Adrenal gland (tissue), 19 donors: ENCODE measurements at places on chromosomes 7 and 10.
A peak's percentile ranks its signal among the peaks of the same experiment; 100 is the strongest.

DNA sequence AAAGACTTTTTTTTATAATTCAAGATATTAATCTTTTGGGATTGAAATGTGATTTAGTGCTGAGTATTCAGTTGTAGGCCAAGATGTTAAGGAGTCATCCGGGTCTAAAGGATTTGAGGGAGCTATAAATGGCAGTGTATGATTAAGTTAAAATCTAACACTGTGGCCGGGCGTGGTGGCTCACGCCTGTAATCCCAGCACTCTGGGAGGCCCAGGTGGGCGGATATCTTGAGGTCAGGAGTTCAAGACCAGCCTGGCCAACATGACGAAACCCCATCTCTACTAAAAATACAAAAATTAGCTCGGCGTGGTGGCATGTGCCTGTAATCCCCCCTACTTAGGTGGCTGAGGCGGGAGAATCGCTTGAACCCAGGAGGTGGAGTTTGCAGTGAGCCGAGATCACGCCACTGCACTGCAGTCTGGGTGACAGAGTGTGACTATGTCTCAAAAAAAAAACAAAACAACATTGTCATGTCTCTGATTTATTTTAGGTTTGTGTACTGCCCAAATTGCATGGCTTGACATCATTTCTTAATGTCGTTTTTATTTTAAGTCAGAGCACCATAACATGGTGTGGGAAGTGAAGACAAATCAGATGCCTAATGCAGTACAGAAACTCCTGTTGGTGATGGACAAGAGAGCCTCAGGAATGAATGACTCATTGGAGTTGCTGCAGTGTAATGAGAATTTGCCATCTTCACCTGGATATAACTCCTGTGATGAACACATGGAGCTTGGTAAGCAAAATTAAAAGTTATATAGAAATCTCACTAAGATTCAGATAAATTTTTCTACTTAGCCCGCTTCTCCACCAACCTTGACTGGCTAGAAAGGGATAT lies 10.7 kb downstream of the HBP1 start:
- no peak for DNase-seq

GRCh38 chr10:101614663-101615524 lies 26.8 kb downstream of the DPCD start:
- no peak for DNase-seq

DNA sequence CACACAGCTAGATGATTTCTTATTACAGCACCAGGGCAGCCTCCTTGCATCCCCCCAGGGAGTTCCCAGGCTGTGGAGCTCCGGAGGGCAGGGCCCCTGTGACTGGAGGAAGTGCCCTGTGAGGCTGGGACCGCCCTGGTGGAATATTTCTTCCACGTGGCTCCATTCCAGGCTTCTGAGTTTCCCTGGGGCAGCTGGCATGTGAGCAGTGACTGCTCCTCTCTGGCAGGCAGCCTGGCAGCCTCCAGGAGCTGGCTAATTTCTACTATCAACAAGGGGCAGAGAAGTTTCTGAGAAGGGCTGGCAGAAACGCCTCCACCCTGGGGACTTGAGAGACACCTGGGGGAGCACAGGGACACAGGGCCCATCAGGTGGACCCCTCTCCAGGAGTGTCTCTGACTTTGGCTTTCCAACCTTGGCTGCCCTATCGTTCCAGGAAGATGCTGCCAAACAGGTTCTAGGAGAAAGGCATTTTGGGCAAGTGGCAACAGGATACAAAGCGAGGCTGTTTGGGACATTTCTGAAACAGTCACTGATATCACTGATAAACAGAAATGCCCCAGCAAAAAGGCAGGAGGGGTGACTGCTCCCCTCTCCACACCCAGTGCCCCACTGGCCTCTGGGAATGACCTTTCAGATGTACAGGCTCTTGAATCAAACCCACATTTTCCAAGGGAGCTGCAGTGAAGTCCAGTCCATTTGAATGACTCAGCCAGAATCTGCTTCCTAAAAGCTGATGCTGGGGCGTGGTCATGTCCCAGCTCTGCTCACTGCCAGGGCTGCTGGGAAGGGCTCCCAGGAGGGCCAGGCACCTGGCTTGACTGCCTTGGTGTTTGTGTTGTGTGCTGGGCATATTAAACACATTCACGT lies 16.1 kb downstream of the MYOF start:
- peak; percentile 95 for DNase-seq

GRCh38 chr10:33489501-33490176 lies 155.2 kb upstream of the NRP1 start:
- DNase-seq: no peak

DNA sequence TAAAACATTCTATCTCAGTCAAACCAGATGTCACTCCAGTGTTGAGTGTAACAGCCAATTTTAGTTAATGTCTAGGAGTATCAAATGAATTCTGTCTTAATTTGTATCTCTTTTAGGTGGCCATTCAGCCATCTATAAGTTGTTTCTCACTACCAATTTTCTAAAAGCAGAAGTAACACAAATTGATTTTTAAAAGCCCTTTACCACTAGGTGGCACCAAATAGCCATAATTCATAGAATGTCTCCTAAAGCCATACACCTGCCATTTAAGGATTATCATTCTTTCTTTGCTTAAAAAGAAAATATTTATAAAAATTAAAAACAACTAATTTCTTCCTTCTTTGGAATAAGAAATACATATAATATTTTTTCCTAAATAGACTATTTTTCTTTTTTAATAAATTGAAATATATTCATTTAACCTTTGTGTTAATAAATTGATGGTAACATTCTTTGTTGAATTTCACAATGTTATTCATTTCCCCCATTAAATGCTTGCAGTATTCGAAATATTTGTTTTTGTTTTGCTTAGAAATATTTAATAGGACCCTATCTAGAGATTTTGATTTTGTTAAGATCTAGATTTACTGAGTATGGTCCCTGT lies 107.8 kb upstream of the PPP1R3A start:
- DNase-seq: no peak

DNA sequence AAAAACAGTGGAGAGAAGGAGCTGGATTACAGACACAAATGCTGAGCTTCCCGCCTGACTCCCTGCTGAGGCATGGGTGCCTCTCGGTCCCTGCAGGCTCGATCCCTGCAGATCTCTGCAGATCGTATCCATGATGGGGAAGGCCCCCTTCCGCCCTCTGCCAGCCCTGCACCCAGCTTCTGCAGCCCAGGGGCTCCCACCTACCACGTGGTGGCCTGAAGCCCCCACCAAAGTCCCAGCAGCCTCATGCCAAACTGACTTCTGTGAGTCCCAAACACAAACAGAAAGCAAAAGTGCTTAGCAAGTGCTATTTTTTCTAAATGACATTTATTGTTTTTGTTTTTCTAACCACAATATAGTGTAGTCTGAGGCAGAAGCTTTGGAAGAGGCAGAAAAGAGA lies 127.1 kb upstream of the CHST15 start:
- DNase-seq: no peak

GRCh38 chr10:124298891-124299290 lies 119.8 kb downstream of the OAT start:
- no peak for DNase-seq

DNA sequence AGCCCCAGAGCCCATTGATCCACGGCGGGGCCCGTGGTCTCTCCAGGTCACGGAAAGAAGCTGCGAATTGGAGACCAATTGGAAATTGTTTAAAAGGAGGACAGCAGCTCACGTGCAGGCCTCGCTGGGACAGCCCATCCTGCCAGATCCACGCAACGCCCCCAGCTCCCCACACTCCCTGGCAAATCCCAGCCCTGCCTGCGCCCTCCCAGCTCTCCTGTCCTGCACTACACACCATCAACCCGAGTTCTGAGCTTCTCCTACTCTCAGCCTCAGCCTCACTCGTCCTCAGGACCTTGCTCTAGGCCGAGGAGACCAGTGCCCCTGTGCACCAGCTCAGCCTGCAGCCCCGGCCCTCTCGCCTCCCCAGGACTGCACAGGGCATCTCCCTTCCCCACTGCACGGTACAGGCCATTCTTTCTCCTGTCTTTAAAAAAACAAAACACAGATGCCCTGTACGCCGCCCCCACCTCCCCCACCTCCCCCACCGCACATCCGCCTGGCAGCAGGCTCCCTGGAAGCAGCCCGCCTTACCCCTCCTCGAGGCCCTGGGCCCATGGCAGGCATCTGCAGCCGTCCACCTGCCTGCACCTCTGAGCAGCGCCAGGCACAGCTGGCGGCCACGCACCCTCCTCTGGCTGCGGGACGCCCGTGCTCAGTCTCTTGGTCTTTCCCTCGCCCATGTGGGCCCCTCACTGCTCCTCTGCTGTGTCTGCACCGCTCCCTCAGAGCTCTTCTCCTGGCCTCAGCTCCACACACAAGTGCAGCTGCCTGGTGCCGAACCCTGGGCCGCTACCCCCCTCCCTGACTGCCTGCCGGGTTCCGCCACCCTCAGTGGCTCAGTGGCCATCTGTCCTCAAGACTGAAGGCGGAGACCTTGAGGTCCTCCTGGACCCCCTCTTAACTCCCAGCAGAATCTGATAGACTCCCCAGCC lies 48.5 kb upstream of the SUN1 start:
- no peak for DNase-seq

- DNase-seq: no peak
These were observed 15.3 kb downstream of the GNAT3 start for GRCh38 chr7:80496586-80496985.

DNA sequence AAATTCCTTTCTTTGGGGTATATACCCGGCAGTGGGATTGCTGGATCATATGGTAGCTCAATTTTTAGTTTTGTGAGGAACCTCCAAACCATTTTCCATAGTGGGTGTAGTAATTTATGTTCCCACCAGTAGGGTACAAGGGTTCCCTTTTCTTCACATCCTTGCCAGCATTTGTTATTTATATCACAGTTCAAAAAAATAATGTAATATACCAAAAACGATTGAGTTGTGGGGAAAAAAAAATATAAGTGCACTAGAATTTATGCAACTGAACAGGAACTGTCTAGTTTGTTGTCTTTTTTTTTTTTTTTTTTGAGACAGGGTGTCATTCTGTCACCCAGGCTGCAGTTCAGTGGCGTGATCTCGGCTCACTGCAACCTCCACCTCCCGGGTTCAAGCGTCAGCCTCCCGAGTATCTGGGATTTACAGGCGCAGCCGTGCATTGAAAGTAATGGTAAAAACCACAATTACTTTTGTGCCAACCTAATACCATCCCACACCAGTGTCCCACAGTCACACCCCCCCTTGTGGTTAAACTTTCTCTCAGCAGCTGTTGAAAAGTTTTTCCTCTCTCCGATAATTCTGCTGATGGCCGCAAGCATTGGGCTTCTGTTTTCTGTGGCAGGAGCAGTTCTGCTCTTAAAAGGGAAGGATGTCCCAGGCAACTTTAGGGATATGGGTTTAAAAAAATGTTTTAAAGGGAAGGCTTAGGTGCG lies 6.8 kb upstream of the LAT2 start:
- peak; percentile 44 for DNase-seq

GRCh38 chr7:134637934-134638719 lies 8.5 kb upstream of the BPGM start:
- DNase-seq: no peak

DNA sequence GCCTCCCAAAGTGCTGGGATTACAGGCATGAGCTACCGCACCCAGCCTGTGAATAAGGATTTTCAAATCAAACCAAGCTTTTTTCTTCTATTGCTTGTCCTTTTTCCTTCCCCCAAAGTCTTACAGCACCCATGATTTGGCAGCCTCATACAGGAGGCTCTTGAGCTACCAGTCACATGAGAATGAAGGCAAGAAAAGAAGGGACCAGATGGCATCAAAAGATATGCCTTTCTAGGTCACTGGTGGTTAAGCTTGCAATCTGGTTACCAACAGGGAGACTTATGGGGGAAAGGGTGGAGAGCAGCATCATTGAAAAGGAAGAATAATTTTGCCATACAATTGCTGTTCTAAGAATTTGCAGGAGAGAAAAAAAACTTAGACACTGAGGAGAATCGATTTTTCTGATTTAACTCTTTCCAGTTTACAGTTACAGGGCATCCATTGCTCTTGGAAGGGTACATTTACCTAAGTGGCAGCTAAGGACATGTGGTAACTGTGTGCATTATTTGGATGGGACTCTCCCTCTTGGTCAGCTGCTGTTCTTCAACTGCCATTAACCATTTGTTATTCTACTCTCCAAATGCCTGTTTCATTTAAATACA lies 29.5 kb downstream of the SMNDC1 start:
- DNase-seq: no peak

- DNase-seq: no peak
These were observed 796 bp downstream of the FBXL15 start for GRCh38 chr10:102421507-102421756.

DNA sequence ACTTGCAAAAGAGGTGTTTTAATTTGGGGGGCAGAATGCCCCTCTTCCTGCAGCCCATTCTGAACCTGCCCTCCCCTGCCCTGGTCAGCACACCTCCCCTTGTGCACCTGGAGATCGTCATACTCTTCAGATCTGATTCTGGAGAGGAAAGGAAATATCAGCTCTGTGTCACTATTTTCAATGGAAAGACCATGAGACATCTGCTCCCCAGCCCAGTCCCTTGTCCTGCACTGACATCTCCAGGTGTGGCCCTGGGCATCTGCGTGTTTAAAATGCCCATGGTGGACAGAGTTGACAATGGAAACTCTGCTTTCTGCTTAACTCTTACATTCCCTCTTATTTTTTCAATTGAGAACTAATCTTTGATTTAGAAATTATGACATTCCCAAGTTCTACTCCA lies 41.6 kb upstream of the RASGEF1A start:
- DNase-seq: no peak

DNA sequence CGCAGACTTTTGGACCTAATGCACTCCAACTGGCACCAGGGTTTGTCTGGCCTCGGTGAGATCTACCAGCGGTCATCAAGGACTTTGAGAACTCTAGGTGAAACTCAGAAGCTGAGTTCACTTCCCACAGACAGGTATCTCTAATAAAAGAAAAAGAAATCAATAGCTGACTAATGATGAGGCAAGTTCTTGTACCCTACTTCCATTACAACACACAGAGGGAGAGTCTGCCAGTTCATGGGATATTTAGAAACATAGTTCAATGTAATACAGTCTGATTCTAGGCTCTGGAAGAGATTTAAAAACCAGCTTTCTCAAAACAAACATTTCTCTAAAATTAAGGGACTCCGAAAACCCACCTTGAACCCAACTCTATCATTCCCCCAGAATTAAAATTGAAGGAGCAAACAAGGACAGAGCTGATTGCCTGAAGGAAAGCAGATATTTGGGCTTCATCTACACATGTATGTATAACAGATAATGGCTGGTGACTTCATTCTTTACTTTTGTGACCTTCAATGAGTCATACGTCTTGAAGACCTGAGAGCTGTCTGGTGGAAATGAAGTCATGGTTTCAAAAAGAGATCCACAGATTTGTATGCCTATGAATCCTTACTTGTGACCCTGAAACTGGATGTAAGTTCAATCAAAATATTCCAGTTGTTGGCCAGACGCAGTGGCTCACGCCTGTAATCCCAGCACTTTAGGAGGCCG lies 2.7 kb upstream of the PNLIPRP1 start:
- no peak for DNase-seq

DNA sequence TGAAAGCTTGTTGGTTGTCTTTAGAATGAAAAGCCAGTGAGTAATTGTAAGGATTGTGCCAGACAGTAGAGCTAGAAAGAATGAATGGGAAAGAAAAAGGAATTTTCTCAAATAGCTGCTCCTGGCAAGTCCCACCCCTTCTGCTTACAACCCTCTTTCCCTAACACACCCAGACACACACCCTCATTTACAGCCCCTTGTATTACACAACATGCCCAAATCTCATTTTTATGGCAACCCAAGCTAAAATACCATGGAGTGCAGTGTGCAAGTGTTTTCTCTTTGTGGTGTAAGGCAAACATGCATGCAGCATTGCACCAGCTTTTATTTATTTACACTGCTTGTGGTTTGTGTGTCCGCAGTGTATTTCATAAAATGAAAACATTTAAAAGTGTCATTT lies 1.5 kb downstream of the PRKAR2B start:
- no peak for DNase-seq
